GF-D8 (cell line): ENCODE measurements at places on chromosomes 7 and 10.

- no peak for DNase-seq
Observed at GRCh38 chr10:98000346-98000745, 30.1 kb downstream of the CRTAC1 start.

GRCh38 chr10:119289227-119289920, 82.0 kb downstream of the GRK5 start:
- no peak for DNase-seq

DNA sequence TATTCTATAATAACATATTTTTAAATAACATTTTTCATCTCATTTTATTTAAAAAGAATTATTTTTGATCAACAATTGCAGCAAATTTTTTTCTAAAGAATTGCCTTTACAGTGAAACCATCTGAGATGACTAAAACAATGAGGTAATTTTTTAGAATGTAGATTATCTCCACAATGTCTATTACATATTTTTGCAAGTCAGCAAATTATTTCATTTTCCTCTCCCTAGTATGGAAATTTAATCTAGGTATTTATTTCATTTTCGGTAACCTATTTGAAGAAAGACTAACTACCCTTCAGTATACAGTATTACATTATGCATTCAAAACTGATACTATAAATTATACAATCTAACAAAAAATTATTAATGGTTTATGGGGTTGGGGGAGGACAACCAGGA, 213.2 kb upstream of the SP4 start:
- DNase-seq = no peak

DNA sequence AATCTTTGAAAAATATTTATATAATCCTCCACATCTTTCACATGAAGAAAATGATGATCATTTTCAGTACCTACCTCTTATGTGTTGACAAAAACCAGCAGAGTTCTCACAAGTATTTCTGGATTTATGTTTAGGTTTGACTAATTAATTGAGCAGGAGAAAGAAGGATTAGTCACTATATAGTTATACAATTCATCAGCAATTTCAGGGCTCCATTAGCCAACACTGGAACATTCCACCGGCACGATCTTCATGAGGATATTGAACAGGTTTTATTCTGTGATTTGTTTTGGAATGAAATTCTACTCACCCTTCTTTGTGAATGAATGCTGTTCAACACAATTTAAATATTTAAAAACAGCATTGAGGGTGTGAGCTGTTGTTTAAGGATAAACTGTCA, 163.2 kb downstream of the SEM1 start:
- DNase-seq = no peak

- DNase-seq = no peak
Observed at GRCh38 chr10:128950159-128950915, 516.7 kb upstream of the MGMT start.

DNA sequence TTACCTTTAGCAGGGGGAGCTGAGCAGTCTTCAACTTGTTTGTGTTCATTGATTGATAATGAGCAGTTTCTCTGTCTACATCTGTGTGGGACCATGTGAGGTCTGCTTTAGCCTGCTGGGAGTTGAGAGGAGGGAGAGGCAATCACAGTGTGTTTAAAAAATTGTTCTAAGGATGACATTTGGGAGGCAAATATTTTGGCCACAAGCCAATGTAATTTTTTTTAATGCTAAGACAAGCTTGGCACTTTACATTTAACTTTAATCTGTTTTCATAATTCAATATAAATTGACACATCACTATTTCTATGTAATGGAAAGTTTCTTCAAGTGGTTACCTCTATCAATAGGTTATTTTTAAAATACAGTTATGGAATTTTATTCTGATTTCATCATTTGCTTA, 55.9 kb upstream of the SEMA3A start:
- no peak for DNase-seq

DNA sequence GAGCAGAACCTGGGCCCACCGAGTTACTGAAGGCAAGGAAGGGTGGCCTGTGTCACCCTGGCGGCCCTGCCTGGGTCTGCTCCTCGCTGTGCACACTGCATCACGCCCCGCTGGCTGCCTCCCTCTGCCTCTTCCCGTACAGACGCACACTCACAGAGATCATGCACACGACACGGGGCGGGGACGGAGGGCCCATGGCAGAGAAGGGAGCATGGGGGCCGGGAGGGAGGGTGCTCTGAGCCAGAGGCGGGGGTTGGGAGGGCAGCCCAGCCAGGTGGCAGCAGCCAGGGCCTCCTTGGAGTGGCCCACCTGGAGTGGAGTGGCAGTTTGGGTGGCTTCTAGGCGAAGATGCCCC, 16.6 kb downstream of the BUD23 start:
- no peak for DNase-seq

DNA sequence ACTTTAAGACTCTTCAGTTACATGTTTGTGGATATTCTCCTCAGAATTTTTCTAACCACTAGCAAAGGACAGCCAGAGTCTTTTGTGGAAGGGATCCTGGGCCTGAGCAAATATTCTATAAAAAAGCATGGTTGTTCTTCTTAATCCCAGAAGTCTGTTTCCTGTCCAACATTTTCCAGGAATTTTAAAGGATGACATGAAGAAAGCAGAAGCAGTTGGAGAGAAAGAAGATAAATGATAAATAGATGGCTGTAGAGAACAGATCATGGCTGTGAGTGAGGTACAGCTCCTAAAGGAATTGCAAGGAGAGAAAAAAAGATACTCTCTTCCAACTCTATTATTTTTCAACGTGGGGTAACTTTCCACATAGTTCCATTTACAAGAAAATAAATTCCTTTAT, 91.8 kb upstream of the STEAP4 start:
- no peak for DNase-seq

DNA sequence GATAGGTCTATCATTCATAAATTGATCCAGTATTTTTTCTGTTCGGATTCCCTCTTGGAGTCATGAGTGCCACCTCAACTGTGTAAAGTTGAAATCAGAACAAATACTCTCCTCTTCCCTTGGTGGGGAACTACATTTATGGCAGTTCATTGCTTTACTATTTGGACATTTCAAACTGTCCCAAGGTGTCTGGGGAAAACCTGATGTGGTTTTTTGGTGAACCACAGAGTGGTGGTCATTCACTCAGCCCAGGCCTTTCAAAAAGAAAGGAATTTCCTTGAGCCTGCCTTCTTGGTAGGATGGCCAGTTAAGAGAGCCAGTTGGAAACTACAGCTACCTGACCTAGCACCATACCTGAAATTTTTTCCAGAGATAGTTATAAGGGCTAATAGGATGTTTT, 59.0 kb downstream of the ABCB1 start:
- no peak for DNase-seq

DNA sequence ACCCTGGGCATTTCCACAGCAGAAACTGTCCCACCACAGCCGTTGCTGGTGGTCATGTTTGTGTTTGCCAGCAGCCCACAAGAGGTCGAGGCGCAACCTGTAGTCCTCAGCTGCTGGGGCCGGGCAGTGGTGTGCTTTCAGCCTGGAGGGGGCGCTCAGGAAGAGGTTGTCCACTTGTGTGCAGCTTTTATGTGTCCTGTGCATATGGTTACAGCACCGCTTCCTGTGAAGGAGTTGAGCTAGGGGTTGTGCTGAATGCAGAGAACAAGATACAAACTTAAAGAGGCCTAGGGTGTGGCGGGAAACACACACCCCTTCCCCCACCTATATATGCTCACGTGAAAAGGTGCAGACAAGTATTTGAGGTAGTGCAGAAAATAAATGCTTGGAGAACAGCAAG, 29.5 kb upstream of the PFKFB3 start:
- DNase-seq = no peak

DNA sequence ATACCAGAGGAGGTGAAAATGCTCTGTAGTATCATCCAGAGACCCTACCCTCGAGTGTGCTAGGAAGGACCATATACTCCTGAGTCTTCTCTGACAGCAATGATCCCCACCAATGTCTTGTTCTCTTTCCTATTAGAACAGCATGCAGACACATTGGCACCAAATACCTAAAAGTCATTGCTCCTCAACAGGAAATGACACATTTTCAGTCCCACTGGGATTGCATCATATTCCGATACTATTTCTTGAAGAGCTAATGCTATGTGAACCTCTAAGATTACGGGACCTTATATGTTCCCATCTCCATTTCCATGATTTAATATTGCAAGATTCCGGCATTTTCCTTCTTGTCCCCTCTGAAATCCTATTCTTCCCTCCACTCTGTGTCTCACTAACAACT, 177.4 kb downstream of the NRP1 start:
- no peak for DNase-seq

GRCh38 chr7:101772508-101773211, 44.8 kb upstream of the CUX1 start:
- no peak for DNase-seq

- no peak for DNase-seq
Observed at GRCh38 chr10:6229746-6230145, 27.0 kb downstream of the PFKFB3 start.

- no peak for DNase-seq
Observed at GRCh38 chr10:72821606-72822005, 71.9 kb upstream of the OIT3 start.

DNA sequence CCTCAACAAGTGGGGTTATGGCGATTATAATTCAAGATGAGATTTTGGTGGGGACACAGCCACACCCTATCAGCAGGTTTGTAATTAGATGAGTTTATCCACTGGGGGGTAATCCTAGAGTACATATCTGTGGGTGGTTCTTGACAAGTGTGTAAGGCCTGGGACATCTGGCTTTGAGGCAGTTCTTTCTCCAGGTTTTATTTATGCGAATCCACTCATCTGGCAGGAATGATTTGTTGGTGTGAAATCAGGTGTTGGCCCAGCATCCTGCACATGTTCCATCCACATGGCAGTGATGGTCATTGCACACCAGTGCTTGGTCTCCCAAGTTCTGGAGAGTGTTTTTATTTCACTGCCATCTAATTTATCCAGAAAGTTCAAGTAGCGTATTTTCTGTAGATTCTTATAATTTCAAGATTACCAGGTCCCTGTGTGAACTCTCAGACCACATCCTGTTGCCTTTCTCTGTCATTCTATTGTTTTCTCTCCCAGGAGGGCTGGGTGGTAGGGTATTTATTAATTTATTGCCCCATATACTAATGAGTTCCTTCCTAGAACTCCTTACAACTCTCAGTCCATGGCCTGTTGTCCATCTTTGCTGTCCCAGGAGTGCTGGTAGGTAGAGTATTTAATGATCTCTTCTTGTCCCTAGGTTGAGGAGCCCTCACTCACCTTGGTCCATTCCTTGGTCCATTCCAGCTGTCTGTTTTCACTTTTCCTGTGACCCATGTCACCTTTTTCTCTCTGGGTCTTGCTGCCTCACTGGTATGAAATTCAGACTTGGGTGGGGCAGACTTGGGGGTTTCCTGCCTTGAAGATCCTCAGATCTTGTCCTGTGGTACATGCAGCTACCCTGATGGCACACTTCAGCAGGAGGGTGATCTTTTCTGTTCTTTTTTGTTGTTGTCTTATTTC, 10.4 kb downstream of the RALA start:
- DNase-seq = no peak

- no peak for DNase-seq
Observed at GRCh38 chr7:116569737-116570136, 44.9 kb downstream of the CAV1 start.

- DNase-seq = no peak
Observed at GRCh38 chr7:4124556-4125477, 557.3 kb upstream of the FOXK1 start.

DNA sequence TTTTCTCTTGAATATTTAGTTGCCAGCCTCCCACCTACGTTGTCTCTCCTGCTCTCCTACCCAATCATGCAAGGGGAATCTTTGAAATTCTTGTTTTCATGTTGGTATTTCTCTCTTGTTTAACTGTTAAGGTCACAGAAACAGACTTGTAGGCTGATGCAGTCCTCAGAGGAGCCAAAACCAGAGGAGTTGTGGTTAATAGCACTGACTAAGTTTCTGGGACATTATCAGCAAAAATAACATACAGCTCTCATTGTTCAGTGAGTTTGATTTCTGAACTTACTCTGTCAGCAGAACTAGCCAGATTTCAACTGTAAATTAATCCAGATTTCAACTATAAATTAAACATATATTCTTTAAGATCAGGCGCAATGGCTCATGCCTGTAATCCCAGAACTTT, 11.1 kb upstream of the CUL1 start:
- DNase-seq = no peak

- no peak for DNase-seq
Observed at GRCh38 chr10:43879742-43880141, 231.1 kb upstream of the ZNF32 start.

DNA sequence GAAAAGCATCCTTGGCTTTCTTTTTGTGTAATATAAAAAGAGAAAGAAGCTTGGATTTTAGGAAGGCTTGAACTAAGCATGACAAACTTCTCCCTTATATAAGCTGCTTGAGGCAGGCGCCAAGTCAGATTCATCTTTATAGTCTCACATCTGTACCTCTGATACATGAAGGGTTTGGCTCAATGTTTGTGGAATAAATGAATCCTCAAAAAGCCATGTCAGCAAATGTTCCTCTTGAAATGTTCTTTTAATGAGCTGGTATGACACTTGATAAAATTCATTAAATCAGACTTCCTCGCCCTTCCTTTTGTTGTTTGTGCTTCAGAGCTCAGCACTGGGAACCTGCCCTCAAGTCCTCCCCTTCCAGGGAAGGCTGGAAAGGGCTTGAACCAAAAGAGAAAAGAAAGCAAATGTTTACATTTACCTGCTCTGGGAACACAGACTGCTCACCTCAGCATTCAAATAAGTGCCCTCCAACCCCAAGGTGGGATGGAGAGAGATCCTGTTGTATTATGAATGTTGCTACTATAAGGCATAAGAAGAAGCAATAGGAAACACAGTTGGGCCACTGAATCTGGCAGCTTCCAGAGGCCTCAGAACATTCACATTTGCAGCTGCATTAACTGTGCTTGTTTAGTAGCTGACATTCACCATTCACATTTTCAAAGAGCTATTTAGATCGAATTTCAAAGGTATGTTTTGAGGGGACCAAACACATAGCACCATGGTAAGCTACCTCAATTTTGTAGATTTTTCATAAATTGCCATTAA, 212.6 kb downstream of the CACNA2D1 start:
- DNase-seq = no peak

DNA sequence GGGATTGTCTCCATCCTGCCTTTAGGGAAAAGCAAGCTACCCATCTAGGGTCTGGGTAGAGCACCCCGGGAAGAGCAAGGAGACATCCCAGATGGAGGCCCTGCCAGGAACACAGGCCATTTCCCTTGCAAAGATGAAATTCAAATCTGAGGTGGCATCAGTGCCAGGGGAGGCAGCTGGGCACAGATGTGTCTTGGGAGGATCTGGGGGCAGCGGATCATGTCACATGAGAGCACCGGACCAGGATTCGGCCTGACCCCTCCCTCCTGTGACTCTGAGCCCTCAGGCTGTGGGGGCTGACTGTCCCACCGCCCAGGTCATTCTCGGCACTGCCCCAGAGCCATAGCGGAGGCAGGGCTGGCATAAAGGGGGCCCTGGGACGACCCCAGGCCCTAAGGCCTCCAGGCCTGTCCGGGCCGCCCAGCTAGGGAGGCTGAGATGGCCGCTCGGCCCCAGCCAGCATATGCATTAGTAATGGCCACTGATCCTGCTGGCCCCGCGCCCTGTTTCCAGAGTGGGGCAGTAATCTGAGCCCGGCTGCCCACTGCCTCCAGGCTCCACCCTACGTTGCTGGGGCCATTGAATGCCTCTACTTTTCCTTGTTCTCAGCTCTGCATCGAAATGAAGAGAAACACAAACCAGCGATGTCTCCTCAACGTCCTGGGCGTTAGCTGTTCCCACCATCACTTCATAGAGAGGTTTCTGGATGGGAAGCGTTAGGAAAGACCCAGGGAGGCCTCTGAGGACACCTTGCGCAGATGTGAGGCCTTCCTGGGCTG, 148.5 kb downstream of the UBE2H start:
- DNase-seq = no peak
